GM13977 (cell line): ENCODE measurements at places on chromosomes 1 and 21.

DNA sequence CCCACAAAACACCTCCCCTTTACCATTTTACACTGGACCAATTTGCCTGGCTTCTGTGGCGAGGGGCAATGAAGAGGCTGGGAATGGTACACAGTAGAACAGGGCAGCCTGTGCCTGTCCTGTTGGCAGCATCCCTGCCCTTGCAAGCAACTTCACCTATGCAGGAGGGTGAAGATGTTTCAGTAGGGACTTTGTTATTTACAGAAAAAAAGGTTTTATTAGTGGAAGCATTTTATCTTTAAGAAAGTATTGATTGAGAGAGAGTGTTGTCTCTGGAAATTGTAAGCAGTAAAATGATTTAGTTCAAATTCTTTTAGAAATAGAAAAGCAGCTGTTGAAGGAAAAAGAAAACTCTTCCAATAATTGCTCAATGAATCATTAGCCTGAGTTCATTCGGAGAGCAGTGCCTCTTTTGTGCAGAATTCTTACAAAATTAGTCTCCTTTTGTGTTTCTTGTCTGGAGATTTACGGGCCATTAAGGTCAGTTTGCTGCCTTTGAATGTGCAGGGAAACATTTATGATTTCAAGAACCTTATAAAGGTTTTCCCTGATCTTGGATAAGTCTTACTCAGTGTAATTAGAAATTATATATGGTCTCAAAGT, 49.1 kb downstream of the HHAT start:
- no peak for DNase-seq

- DNase-seq = peak; percentile 81
Observed at GRCh38 chr1:31182352-31182751, 57.3 kb downstream of the NKAIN1 start.

DNA sequence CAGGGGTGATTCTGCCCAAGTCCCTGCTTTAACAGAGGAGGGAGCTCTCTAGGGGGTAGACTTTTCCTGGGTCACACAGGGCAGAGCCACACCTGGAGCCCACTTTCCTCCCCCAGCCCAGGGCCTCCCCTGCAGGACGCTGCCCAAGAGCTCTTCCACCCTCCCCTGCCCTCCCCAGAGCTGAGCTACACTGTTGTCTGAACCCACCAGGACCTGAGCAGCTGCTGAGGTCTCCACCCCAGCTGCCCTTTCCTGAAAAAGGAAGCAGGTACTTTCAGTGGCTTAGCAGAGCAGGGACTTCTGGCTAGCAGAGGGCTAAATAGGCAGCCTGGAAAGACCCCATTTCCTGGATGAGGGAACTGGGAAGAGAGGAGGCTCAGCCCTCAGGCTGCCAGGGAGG, 169.3 kb upstream of the ETV3 start:
- no peak for DNase-seq

GRCh38 chr1:182795563-182796228, 6.1 kb downstream of the NPL start:
- DNase-seq = no peak

- no peak for DNase-seq
Observed at GRCh38 chr21:45479691-45480675, 62.3 kb downstream of the SLC19A1 start.

- no peak for DNase-seq
Observed at GRCh38 chr1:12654657-12655056, 10.8 kb downstream of the AADACL4 start.

GRCh38 chr1:209238356-209238755, 345.2 kb upstream of the CAMK1G start:
- DNase-seq = no peak

DNA sequence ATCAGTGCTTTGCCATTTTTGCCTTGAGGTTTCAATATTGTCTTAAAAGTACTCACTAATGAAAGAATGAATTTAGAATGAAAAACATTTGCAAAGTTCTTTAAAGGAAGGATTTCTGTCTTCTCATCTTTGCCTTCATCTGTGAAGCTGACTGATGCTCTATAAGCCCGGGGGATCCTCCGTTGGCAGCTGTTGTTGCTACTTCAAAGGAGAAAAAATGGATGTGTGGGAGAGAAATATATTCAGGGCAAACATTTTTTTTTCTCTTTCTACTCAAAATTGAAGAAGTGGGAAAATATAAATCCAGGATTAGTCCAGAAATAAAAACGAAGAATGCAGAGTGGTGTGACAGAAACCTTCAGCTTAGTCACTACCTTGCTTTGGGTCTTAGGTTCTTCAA, 142.5 kb downstream of the OLFM3 start:
- no peak for DNase-seq

GRCh38 chr21:33760641-33761440, 118.5 kb downstream of the ITSN1 start:
- no peak for DNase-seq

- DNase-seq = no peak
Observed at GRCh38 chr1:79955966-79956365, 949.4 kb upstream of the ADGRL4 start.

DNA sequence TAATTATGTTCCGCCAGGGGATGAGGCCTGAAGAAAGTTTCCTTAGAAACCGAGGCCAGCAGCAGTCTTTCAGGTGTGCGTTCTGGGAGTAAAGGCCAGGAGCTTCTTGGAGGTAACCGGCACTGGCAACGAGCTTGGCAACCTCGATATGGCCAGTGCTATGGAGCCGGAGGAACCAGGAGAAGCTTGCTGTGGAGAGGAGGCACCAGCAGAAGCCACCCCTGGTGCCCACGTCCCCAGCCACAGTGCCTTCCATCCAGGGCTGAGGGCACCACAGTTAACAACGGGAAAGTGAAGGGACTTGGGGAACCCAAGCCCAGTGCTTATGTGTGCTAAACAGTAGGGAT, 41.5 kb upstream of the LIN9 start:
- DNase-seq = no peak

GRCh38 chr1:16153096-16153998, 2.5 kb downstream of the EPHA2 start:
- DNase-seq = no peak

DNA sequence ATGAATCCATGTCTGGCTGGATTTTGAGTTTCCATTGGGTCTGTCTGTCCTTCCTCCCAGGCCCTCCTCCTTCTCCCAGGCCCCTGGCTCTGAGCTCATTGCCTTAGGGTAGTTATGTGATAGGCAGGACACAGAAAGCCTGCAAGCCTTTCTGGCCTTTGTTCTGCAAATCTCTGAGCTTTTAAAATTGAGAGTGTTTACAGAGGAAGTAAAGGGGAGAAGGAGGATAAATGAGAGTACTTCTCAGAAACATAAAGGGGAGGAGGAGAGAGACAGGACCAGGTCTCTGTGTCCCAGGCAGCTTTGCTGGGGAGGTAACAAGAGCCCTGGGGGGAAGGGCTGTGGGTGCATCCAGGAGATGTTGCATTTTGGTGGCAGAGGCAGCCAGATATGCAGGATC, 126.7 kb downstream of the FOXD2 start:
- DNase-seq = no peak

- DNase-seq = peak; percentile 49
Observed at GRCh38 chr1:165857046-165857801, 29.8 kb downstream of the UCK2 start.

DNA sequence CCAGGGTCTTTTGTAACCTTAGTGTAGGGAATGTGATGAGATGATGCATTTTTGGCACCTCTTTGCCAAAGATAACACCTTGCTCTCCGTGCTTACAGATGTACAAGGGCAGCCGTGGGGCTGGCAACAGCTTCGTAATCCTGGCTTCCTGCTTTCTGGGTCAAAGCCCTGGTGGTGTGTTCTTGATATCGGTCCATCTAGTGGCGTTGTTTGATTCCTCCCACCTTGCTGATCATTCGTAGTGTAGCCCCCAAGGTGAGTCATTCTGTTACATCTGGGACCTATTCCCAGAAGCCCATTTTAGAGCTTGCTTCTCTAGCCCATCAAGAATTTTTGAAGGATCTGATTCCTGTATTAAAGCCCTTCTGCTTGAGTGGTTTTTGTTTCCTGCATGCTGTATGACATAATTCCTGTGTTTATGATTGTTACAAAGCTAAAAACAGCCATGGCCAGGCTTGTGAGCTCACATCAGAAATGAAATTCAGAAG, 7.0 kb upstream of the CCT8 start:
- DNase-seq = no peak

GRCh38 chr1:109749221-109749620, 8.4 kb upstream of the GSTM3 start:
- DNase-seq = no peak

DNA sequence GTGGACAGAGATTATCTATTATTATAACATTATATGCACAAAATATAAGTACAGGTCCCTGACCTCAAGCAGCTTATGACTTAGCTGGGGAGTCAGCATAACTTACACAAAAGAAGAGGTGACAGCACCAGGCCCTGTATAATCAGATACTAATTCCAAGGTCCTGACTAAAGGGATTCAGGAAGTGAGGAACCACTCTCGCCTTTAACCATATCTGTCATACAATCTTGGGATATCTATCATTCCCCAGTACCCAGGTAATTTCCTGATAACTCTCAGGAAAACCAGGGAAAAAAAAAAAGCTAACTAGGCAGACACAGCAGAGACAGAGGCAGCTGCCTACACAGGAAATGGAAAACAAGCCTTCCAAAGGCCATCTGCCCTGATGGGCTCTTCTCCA, 78.5 kb upstream of the CAMK1G start:
- DNase-seq = no peak

- DNase-seq = no peak
Observed at GRCh38 chr1:66476774-66477173, 57.2 kb upstream of the SGIP1 start.

DNA sequence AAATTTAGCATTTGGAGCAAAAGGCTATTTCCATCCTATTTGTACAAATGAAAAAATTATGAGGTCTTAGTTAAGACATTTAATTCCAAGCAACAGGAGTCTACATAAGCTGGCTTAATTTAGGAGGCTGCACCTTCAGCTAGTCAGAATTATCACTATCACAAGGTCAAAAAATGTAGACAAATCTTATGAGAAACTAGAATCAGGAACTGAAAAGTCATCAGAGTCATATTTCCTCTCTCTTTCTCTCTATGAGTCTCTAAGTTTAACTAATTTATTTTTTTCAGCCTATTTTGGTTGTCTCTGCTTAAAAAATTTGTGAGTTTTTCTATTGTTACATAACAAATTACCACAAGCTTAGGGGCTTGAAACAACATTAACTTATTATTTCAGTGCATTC, 807.1 kb upstream of the PRMT6 start:
- no peak for DNase-seq

- DNase-seq = no peak
Observed at GRCh38 chr1:19101244-19101643, 108.8 kb downstream of the UBR4 start.

DNA sequence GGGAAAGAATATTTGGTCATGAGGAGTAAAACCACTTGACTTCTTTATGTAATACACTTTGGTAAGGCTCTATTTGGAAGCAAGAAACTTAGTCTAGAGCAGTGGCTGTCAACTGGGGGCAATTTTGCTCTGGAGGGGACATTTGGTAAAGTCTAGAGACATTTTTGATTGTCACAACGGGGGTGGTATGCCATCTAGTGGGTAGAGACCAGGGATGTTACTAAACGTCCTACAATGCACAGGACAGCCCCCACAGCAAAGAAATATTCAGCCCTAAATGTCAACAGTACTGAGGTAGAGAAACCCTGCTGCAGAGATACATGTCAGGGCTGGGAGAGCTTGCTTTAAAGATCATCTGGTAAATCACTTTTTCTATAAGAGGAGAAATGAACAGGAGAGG, 13.5 kb downstream of the FUCA1 start:
- DNase-seq = no peak

DNA sequence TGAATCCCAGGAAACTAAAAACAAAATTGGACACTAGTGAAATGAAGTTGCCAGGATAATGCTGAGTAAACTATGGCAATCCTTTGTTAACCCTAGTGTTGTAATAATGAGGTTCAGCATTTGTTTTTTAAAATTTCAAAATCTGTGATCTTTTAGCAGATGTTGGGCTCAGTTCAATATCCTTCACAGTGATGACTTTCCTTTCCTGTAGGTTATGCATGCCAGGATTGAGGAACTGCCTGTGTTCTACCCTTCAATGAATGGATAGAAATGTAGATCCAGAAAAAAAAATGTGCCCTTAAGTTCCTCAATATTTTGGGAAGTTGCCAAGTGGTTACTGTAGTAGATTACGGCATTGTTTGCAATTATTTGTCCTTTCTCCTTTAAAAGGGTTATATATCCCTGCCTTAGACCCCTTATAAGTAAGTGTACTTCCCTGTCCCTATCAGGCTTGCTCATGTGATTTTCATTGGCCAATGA, 35.5 kb upstream of the IRF2BP2 start:
- DNase-seq = no peak

DNA sequence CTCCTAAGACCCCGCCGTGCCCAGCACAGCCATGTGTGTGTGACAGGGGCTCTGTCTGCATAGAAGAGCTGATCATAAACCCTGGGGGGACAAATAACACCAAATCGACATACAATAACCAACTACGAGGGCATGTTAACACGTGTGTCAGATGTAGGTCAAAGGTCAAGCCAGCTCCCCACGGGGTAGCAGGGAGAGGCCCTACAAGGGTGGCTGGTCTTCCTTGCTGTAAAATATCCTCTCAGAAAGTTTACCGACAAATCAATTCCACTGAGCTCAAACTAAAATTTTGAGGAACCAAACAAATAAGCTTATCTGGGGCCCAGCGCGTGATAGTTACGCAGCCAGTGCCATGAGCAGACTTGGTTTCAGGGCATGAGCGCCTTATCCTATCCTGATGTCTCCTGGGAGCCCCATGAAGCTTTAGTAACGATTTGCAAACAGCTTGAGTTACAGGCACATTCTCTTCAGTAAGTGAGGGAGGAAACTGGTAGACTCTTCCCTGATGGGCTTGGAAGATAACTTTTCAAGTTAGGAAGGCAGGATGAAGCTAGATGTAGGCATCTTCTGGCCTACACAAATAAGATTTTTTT, 2.7 kb upstream of the TMPRSS3 start:
- DNase-seq = no peak

DNA sequence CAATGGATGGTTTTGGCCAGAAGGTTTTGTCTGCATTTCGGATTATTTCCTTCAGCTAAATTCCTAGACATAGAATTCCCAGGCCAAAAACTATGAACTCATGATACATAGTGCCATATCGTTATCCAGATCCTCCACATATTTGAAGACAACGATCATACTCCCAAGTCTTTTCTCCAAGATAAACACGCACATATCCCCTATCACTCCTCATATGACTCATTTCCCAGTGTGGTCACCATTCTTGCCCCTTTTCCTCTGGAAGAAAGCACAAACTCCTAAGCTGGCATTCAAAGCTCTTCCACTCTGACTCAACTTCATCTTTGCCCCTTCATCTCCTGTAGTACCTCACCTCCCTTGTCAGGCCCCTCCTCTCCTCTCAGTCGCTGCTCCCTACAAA, 277.6 kb downstream of the PLPP3 start:
- DNase-seq = no peak

DNA sequence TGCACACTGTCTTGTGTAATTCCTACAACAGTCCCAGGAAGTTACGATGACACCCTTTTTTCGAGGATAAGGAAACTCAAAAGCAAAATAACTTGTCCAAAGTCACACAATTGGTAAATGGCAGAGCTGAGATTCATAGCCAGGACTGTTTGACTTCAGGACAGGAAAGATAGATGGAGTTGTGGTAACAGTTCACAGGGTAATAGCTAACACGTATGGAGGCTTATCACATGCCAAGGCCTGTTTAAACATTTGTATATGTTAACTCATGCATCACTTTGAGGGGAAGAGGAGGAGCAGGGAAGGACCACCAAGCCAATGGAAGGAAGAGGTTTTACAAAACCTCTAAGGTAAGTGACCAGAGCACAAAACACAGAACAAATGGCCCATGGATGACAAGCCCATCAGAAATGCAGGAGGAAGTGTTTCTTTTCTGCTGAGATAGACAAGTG, 2.8 kb downstream of the DHCR24 start:
- DNase-seq = no peak
